NCI-H2029 (cell line): ENCODE measurements at places on chromosomes 2 and 18.

GRCh38 chr18:55338978-55339650, 248.9 kb downstream of the TCF4 start:
- no peak for DNase-seq

DNA sequence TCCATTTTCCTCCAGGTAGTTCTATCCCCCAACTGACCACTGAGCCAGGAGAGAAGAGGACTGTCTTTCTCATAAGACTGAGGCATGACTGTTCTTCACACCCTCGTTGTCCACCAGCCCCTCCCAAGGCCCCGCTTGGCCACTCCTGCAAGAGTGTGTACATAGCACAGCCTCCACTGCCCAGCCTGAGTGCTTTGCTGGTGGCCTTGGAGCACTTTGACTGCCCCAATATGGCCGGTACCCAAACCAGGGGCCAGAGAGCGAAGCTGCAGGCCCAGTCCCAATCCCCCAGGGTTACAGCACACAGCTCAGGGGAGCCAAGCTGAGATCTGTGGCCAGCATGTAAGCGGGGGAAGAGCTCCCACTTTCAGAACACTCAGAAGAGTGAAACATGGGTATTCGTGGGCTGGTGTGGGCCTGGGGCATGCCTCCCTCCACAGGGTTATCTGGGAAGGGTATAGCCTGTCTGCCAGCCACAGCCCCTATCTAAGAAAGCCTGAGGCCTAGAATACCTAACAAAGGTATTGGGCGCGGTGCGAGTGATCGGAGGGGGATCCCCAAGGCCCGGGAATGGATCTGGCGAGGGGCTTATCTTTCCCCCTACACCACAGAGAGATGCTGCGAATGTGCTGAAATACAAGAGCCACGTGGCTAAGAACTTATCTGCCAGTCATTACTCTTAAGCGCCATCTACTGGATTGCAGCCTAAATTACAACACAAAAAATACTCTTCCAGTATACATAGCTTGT, 163.8 kb downstream of the WDPCP start:
- no peak for DNase-seq

GRCh38 chr2:67560771-67561456, 163.8 kb downstream of the ETAA1 start:
- DNase-seq = no peak

DNA sequence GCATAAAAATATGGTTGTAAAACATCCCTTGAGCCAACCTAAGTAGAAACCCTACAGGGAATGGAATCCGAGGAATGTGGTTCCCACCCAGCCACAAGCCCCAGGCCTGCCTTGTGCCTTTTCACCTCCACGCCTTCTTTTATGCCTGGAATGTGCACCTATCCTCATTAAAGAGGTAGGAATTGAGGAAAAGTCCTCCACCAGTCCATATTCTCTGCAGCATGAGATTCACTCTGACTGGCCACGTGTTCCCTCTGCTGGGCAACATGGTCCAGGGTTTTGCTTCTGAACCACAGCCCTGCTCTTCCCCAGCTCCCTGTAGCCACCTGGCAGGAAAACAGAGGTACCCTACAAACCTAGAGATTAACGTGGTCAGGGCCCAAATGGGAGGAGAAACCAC, 787.9 kb upstream of the RAB6C start:
- DNase-seq = no peak

GRCh38 chr2:161418275-161418714, 2.2 kb downstream of the TBR1 start:
- DNase-seq = no peak

GRCh38 chr2:99852376-99852934, 289.9 kb downstream of the AFF3 start:
- DNase-seq = no peak

- DNase-seq = no peak
Measured at GRCh38 chr2:20523073-20523798, 76.4 kb downstream of the RHOB start.

- no peak for DNase-seq
Measured at GRCh38 chr2:199543606-199544172, 86.0 kb upstream of the SATB2 start.

- no peak for DNase-seq
Measured at GRCh38 chr2:177283906-177284305, 19.4 kb upstream of the NFE2L2 start.

DNA sequence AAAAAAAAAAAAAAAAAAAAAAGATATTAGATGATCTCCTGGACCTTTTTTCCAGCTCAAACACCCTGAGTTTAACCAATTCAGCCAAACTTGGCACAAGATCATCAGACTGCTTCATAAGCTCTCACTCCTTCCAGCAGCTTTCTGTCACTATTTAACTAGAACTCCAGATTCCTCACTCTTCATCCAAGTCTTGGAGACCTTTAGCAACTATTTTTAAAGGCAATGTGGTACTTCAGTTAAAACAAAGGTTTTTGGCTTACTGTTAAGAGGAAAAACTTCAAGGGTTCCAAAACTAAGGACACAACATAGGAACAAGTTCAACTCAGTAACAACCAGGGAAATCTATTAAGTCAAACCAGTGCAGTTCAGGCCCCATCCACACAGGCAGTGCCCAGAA, 23.2 kb downstream of the LAMA1 start:
- no peak for DNase-seq

GRCh38 chr2:70528929-70529328, 24.7 kb downstream of the TGFA start:
- no peak for DNase-seq

GRCh38 chr2:157833721-157834120, 42.4 kb downstream of the ACVR1 start:
- DNase-seq = no peak

GRCh38 chr2:69359371-69359770, 27.7 kb downstream of the GFPT1 start:
- no peak for DNase-seq

- DNase-seq = no peak
Measured at GRCh38 chr2:50785816-50786215, 246.1 kb downstream of the NRXN1 start.

GRCh38 chr18:39648616-39649015, 2083.0 kb upstream of the CELF4 start:
- no peak for DNase-seq

DNA sequence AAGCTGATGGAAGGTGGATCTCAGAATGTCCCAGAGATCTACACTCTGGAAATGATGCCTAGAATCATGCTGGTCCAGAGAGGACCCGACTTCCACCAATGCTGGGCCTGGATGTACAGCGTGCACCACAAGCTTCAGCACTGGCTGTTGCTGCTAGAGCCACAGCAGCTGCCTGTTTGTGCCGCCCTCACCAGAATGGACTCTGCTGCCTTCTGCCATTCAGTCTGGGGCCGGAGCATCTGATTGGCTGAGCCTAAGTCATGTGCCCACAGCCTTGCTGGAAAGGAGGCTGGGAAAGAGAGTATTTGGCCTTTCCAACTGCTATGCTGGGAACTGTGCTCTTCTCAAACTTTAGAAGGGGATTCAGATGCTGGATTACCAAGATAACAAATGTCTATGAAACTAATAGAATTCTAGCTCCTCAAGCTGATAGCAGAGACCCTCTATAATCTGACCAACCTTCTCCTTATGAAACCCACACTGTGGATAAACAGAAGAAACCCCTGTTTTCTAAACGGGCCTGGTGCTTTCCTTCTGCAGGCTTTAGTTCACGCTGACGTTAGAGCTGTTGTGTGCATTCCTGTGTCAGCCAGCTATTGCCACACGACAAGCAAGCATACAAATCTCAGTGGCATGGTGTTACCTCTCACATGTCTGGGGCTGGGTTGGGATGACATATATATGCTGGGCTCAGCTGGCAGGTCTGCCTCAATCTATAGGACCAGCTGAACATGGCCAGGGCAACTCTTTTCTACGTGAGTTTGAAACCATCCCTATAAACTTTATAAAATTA, 4.1 kb upstream of the LOXHD1 start:
- DNase-seq = no peak

GRCh38 chr2:151767536-151767935, 33.3 kb upstream of the NEB start:
- no peak for DNase-seq

GRCh38 chr2:153455403-153455802, 23.2 kb downstream of the RPRM start:
- no peak for DNase-seq

GRCh38 chr2:188569431-188570165, 277.9 kb downstream of the GULP1 start:
- DNase-seq = no peak

DNA sequence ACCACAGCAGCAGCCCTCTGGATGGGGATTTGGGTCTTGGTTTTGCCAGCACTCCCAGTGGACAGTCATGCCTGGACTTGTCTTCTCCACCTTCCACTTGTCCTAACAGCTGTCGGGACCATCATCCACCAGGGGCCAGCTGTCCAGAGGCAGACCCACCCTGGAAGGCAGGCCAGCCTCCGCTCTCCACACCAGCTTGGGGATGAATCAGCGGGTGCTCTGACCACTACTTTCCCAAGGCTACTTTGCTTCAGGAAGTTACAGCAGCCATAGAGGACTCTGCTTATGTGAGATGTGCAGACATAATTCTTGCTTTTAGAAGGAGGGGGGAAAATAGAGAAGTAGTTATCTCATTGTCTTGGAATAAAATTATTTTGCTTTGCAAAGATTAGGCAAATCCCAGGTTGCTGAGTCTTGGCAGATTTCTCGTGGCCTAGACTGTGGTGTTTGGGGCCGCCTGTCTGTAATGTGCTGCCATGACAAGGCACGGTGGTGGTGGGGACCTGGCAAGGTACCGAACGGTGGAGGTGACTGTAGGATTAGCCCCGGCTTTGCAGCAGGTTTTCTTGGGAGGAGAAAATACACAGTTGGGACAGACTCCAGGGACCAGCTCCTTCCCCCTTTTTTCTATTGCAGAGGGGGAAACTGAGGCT, 148.7 kb downstream of the AGAP1 start:
- no peak for DNase-seq

DNA sequence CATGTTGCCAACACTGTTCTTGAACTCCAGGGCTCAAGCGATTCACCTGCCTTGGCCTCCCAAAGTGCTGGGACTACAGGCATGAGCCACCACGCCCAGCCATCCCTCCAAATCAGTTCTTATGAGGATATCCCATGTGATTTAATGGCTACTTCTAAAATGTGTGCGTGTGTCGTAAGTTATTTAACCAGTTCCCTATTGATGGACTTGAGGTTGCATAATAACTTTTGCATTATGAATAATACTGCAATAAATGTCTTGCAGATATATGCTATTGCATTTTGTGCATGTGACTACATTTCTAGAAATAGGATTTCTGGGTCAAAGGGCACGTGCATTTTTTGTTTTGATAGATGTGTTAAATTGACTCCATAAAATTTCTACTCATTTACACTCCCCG, 19.0 kb downstream of the DIPK1C start:
- DNase-seq = no peak

DNA sequence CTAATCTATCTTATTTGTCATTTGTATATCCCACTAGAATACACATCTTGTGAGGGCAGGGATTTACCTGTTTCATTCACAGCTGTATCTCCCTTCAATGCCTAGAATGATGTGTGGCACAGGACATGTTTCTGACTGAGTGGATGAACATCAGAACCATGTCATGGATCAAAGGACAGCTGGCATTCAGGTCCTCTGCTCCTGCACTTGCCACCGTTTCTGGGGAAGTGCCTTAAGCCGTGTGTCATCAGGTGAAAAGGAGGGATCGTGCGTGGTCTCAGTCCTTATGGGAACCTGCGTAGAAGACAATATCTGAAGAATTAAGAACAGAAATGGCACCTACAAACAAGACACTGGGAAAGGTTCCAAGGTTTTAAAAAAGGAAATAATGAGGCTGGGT, 206.1 kb upstream of the GATA6 start:
- no peak for DNase-seq

GRCh38 chr2:201883606-201884369, 77.5 kb downstream of the CDK15 start:
- no peak for DNase-seq

GRCh38 chr2:128623776-128624761, 305.4 kb upstream of the HS6ST1 start:
- DNase-seq = peak; percentile 31

DNA sequence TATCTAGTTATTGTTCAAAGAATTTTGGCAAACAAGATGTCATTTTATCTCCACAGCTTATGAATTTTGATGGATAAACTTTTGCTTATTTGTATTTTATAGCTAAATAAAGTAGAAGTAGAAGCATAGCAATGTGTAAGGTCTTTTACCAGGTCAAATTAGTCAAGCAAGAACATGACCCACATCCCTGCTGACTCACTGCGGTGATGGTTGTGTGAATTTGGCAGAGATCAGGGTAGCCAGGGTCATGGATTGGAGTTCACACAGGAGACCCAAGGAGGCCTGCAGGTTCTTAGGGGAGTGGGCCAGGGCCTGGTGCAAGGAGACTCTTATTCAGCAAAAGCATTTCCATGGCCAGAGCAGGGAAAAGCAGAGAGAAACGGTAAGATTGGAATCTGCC, 18.7 kb downstream of the SP140 start:
- DNase-seq = no peak

- DNase-seq = no peak
Measured at GRCh38 chr2:130871843-130872740, 35.4 kb downstream of the ARHGEF4 start.

GRCh38 chr2:83068714-83069113, 1390.4 kb downstream of the SUCLG1 start:
- DNase-seq = no peak

DNA sequence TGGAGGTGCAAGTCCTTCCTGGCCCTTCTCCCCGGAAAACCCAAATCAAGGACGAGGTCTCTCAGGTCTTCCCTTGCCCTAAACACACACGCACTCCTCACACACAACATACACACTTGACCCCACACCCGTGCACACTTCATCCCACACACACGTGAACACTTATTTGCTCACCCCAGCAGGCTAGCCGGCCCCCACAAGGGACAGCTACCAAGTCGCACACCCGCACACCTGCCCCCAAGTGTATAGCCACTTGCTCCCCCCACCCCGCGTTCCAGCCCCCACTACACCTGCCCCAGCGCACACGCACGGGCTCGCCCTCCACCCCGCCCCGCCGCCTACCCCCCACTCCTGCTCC, 359 bp downstream of the TGFBRAP1 start:
- no peak for DNase-seq

DNA sequence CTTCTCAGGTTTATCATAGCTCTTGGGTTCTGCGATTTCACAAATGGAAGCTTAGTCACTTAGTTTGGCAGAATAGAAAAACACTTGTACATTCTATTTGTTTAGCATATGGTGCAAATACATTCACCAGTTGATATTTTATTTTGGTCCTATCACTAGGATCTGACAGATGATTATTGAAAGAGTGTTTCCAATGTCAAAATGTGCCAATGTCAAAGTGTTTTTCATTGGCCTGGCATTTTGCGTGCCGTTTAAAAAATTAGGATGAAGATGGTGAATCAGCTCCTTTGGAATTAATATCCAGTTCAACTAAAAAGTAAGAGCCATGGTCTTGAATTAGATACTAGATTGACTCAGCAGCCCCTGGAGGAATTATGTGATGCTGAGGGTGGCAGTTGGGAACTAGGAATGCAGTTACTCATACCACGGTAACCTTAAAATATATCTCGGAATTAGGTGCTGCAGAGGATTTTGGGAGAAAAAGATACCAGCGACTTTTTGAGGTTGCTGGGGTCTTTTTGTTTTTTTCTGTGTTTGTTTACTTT, 87.0 kb downstream of the SPHKAP start:
- no peak for DNase-seq
